ENCODE measurements at places on chromosomes 6 and 20.

DNA sequence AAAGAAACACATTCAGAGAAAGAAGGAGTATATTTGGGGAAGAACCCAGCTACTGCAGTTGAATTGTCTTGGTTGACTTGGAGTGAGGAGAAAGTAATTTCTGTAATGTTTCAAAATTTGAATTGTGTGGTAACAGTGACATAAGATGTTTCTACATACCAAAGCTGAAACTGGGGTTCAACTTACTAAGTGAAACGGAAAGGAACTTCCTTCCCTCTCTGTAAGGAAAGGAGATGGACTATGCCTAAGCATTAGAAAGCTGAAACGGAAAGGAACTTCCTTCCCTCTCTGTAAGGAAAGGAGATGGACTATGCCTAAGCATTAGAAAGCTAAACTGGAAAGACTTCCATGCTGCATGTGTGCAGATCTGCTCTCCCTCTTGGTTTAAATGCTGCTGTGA is 46.0 kb downstream of the HUS1B start:
- DNase-seq = no peak

DNA sequence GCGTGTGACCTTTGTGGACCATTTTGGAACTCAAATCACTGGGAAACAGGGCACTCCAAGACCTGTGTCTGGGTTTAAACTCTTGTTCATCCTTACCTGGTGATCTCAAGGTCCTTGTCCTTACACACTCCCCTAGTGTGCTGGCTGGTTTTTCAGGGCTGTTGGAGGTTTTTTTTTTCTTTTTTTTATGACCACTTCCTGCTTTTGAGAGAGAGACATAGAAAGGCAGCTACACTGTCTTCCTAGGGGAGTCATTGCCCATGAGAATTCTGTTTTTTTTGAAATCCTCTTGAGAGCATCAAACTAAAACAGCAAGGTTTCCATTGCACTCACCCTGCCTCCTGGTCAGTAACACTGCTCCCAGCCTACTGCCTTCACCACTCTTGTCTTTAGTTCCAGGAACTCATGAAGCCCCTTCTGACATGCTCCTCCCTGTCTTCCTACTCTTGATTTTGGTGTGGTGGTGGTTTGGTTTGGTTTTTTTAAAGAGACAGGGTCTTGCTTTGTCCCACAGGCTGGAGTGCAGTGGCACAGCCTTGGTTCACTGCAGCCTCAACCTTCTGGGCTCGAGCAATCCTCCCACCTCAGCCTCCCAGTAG is 28.6 kb downstream of the PRPH2 start:
- no peak for DNase-seq

DNA sequence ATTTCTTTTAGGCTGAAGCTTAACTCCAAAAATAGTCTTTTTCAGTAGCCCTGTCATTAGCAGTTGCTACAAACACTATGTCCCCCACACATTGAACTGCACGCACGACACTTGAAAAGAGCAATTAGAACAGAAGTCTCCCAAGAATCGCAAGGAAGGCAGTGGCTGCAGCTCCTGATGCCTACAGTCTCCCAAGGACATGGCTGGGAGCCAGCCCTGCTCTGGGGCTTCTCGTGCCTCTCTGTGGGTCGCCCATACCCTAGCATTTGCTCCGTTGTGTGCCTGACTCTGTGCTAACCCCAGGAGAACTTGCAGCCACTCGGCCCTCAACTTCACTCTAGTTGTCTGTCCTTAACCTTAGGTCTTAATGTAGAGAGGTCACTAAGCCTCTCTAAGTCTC is 454.2 kb downstream of the PTPRT start:
- DNase-seq = no peak

- DNase-seq = no peak
These were observed 100.0 kb downstream of the RWDD2A start for GRCh38 chr6:83292900-83293843.

GRCh38 chr6:163008626-163009025 is 280.9 kb downstream of the PACRG start:
- DNase-seq = no peak

DNA sequence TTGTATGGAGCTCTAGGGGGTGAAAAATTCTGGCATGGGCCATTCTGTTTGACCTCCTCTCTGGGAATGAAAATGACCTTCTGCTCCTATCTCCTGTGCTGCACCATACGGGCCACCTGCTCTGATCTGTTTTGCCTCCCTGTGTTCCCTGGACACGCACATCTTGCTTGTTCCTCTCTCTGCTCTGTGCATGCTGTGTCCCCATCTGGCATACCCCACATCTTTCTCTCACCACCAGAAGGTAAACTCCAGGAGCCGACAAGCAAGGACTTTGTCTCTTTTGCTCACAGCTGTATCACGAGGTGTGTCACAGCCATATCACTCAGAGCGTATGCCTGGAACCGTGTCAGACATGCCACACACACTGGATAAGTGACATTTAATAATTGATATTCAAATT is 208.4 kb upstream of the DTNBP1 start:
- DNase-seq = no peak

GRCh38 chr6:35176301-35177024 is 35.3 kb upstream of the TCP11 start:
- DNase-seq = no peak

All from cortex of kidney (tissue), 1 donor.